ENCODE measurements at places on chromosomes 2 and 18.

GRCh38 chr2:232573771-232574435, 23.4 kb downstream of the EIF4E2 start:
- no peak for DNase-seq

DNA sequence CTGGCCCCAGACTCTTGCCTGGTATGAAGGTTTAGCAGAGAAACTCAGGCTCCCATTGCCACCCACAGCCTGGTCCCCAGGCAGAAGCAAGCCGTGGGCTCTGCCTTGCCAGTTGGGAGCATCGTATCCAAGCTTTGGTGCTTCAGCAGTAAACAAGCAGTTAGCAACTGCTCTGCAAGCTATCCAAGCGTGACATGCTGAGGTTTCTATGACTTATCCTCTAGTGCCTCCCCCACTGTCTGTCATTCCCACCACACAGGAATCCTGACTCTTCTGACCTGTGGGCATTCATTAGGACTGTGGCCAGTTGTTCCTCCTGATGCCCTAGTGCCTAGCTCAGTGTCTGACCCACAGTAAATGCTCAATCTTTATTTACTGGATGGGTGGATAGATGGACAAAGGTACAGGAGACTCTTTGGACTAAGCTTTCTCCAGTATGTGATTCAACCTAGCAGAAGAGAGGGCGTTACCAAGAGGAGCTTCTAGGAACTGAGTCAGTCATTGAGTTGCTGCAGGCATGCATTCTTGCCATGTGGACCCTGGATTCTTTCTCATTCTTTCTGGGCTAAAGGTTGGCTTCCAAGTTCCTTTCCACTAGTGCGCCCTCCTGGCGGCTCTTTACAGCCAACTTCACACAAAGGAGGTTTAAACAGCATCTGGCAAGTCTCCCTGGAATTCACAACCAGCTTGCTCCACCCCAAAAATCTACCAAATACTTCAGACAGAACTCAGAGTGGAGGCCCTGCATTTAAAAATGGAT, 40.6 kb upstream of the MRPL19 start:
- DNase-seq = no peak

DNA sequence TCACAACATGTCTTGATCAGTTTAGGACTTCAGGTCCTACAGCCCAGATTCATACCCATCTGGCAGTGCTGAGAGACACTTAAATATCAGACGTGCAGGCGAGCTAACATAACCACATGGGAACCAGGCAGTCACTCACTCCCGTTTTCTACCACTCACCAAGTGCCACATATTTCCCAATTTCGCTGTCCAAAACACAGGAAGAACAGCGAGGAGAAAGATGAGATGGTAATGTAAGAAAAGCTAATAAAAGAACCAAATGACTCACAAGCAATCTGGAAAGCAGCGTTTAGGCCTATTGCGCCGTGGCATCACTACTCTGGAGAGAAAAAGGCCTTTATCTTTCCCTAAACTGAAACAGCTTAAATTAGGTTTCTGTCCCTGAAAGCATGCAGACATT, 647.8 kb upstream of the SLC39A10 start:
- DNase-seq = no peak

- no peak for DNase-seq
These were observed 28.7 kb downstream of the GAD1 start for GRCh38 chr2:170845343-170845742.

DNA sequence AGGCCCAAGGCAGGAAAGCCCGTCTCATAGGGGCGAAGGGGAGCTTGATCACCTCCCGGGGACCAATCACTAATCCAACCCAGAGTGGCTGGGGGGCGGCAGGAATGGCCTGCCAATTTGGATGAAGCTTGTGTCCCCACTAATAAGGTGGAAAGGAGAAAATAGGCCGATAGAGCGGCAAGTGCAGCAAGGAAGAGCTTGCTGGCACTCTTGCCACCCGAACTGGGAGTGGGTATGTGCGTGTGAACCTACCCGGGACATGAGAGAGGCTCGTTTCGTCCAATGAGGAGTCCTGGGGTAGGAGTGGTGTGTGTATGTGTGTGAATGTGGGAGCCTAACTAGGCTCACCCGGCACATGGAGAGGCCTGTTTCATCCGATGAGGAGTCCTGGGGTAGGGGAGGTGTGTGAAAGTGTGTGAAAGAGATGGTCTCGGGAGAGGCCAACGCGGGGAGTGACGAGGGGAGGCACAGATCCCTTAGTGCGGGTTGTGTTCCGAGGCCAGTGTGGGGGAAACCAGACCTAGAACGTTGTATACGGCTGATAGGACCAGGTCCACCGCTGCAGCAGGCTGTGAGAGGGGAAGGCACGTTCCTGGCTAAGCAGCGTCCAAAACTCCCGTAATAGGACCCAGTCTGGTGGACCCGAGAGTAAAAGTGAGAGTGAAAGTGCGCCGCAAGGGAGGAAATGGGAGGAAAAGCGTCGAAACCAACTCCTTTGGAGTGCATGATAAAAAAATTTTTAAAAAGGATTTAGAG, 47.1 kb upstream of the SELENOI start:
- DNase-seq = no peak

DNA sequence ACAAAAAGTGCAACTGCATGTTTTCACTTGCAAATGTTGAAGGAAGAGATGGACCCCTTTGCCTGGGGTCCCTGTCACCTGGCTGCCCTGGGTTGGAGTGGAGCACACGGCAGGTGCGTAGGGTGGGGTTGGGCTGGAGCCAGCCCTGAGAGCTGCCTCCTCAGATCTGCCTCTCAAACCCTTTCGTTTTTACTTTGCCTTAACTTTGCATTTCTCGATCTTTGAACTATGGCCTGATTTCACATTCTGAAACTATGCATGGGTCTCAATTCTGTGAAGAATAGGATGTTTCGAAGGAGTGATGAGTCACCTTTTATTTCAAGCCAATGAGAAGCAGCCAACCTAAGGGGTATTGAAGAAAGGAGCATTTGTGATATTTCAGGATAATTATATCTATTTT, 132.8 kb downstream of the ACOXL start:
- no peak for DNase-seq

DNA sequence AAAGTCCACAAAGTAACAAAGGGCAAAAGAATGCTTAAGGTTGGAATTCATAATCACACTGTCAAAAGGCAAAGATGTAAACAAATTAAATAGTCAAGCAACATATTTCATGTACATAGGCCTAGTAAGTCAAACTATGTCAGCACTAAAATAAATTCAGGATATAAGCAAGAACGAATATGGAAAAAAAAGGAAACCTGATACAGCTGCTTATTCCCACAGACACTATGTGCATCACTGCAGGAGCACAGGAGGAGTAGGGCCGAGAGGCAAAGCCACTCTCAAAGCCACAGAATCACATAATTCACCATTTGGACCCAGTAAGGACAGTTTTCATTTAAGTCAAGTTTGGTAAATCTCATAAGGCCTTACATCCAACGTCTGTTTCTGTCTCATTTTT, 116.6 kb downstream of the SATB2 start:
- no peak for DNase-seq

- DNase-seq = no peak
These were observed 31.4 kb downstream of the KCTD1 start for GRCh38 chr18:26516964-26517363.

GRCh38 chr2:323035-323434, 35.1 kb upstream of the ALKAL2 start:
- DNase-seq = no peak

DNA sequence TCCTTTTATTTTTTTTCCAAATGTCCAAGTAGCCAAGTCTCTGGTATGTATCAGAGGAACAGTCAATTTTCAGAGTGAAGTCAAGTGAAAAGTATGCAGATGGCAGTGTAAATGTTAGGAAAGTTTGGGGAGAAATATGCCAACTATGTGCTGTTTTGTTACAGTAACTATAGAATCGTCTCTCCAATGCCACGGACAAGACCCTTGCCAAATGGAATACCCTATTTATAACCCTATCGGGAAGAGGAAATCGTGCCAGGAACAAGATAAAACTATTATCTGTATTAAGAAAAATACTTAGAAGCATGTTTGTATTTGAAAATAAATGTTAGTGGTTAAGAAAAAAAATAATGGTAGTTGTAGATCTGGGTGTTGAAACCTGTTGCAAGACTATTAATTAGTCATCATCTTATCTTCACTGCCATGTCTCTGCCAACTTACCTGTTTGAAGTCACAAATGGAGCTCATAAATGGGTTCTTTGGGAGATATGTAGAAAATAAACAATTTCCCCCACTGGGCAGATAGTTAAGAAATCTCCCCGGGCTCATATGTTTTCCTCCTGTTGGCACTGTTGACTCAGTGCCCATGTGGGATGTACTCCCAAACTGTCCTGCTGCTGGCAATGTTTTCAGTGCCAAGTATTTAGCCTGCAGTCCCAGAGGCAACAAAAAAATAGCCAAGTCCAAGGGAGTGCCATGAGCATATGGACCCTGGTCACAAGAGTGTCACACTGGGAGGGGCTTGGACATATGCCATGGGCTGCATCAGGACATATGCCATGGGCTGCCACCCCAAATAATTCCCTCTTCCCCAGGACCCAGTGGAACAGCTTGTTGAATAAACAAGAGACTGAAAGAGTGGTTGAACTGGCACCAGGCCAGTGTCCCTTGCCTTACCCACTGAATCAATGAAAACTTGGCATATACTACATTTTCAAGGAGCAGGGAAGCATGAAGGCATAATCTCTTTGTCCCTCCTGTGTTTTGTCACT, 366.9 kb downstream of the OSR1 start:
- DNase-seq = no peak

- DNase-seq = no peak
These were observed 14.9 kb upstream of the PSME4 start for GRCh38 chr2:53985646-53986045.

GRCh38 chr2:33111002-33111446, 164.3 kb downstream of the LTBP1 start:
- DNase-seq = no peak

DNA sequence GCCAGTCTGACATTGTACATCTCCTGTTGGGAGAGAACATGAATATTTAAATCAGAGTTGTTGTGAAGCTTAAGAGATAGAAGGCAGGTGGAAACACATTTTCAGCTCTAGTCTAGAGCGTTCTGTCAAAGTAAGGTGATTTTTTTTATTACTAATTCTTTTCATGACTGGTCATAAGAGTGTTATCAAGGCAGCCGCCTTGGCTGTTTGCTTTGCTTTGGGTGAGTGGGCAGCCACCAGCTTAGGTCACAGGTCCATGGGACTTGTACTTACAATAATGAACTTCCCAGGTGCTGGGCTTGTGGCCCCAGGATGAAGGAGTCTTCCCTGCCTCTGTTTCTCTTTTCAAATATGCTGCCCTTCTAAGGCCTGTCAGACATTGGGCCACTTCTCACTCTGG, 256.3 kb downstream of the SRBD1 start:
- no peak for DNase-seq

DNA sequence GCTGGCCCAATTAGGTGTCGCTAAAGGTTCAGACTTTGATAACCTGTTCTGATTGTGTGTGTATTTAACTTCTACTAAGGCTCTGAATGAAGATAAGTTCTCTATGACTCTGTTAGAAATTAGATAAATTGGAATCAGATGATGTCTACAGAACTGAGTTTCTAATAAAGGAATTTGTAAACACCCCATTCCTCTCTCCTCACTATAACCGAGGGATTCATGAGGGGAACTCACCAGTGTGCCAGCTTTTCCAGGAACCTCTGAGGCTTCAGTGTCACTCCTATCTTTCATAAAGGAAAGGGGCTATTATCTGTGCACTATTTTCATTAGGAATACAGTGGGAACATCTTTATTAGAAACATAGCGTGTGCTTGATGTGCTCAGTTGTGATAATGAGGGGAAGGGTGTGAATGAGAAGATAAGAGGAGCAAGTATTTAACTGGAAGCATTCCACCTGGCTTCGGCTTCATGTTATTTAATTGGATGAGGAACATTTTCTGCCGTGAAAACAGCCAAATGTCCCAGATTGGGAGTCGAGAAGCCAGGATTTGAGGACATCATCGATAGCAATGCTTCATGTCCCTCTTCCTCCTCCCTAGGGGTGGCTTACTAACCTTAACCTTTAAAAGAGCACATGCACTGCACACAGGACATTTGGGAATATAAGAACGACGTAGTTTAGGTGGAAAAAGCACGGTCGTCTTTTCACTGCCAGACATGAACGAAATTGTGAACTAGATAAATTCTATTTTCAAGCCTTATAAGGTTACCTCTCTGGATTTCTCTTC, 84.8 kb upstream of the TCF4 start:
- no peak for DNase-seq

DNA sequence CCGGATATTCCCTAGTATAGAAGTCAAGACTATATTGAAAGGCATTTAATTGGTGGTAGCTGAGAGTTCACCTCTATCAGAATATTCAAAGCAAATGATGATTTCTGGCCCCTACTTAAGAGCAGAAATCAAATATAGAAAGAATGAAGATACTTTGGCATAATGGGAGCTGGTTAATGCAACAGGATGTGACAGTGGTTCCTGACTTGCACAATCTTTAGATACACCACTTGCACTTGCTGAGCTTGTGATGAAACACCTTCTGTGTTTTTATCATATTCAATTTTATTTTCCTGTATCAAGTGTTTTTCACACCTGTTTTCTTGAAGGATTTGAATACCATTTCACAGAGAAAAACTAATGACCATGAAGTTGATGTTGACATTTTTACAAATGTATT, 124.1 kb upstream of the CDH19 start:
- no peak for DNase-seq

All from T-helper 1 cell (primary cell).